ENCODE measurements at places on chromosomes 4 and X. TPM values are rescaled to one million over a fixed set of nuclear protein-coding genes. Genes with fewer than 3 reads are reported as not detected.

- no peak for DNase-seq
Observed at GRCh38 chr4:87266986-87267385, 46.6 kb upstream of the KLHL8 start.

DNA sequence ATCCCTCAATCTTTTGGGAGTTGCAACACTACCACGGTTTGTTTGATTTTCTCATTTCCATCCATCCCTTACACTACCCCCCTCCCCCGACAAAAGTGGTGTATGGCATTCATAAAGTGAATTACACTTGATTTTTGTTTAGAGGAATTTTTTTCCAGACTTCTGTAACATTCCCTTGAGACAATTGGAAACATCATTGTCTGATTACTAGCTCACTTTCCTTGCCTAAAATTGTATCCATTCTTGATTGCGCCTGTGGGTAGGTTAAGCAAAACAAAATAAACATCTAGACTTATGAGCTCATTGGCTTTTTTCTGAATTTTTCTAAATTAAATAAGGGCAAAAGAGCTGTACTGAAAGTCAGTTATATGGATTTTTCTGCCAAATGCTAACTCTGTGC, 3.5 kb downstream of the GPC3 start:
- DNase-seq: no peak

GRCh38 chr4:165631208-165631894, 241.7 kb upstream of the TLL1 start:
- no peak for DNase-seq

GRCh38 chr4:123443401-123444289, 47.0 kb downstream of the SPRY1 start:
- DNase-seq: no peak

- DNase-seq: no peak
Observed at GRCh38 chrX:22912616-22913015, 87.1 kb upstream of the DDX53 start.

DNA sequence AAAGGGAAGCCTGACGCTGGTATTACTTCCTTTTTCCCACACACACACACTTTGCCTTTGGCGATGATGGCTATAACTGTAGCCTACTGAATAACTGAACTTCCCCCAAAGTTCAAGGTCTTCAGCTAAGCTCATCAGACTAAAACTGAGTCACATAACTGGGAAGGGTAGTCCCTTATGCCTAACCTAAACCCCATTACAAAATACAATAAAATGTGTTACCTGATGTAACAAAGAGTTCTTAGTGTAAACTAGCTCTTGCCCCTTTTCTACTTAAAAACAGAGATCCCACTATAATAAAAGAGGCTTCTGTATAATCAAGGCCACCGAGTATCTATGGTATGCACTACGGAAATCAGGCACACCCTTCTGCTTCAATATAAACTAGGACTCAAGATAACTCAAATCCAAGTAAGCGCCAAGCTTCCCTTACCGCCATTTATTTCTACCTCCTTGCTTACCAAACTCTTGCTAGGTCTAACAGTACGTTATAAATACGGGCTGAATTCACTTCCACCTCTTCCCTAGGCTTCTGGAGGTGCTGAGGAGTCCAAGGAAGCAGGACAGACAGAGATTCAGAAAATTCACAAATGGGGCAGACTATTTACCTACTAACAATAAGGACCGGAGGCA, 2.4 kb downstream of the OTUD4 start:
- DNase-seq: no peak

- peak; percentile 66 for DNase-seq
Observed at GRCh38 chr4:153497988-153498967, 32.1 kb downstream of the TMEM131L start.

GRCh38 chr4:138977524-138977923, 38.1 kb upstream of the NOCT start:
- DNase-seq: no peak

GRCh38 chr4:53899586-53900270, 164.7 kb downstream of the CHIC2 start:
- DNase-seq: peak; percentile 73

The DKK2 gene
- 0.83 TPM for polyA plus RNA-seq

DNA sequence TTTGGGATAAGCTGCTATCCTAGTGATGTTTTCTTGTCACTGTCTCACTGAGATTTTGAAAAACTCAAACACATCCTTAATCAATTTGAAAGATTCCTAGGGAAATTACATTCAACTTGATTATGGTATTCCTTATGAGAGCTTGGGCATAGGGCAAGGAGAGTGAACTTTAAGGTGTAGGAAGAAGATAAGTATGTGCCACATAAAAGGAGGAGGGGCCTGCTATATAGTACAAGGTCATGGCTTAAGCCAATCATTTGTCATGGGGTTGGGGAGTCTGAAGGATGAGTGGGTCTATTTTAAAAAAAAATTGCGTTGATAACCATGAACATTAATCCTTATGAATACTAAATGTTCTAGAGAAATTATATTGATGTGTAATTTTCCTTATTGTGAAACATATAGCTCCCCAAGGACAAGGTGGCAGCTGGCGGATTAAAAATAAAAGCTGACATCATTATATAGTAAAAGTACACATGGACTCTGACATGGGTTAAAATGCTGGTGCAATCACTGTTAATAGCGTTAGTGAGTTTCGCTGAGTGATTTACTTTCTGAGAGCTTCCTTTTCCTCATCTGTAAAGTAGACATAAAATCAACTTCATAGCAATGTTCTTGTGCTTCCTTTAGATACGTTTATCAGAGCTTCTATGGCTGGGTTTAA, 17.4 kb downstream of the GALNT7 start:
- DNase-seq: no peak

DNA sequence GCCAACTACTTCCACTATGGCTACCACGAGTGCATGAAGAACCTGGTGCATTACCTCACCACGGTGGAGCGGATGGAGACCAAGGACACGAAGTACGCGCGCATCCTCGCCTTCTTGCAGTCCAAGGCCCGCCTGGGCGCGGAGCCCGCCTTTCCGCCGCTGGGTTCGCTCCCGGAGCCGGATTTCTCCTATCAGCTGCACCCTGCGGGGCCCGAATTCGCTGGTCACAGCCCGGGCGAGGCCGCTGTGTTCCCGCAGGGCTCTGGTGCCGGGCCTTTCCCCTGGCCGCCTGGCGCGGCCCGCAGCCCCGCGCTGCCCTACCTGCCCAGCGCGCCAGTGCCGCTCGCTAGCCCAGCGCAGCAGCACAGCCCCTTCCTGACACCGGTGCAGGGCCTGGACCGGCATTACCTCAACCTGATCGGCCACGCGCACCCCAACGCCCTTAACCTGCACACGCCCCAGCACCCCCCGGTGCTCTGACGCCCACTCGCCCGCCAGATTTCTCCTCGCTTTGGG, 2.1 kb downstream of the HELT start:
- DNase-seq: no peak

- DNase-seq: no peak
Observed at GRCh38 chr4:139726615-139727014, 61.0 kb downstream of the MGST2 start.

DNA sequence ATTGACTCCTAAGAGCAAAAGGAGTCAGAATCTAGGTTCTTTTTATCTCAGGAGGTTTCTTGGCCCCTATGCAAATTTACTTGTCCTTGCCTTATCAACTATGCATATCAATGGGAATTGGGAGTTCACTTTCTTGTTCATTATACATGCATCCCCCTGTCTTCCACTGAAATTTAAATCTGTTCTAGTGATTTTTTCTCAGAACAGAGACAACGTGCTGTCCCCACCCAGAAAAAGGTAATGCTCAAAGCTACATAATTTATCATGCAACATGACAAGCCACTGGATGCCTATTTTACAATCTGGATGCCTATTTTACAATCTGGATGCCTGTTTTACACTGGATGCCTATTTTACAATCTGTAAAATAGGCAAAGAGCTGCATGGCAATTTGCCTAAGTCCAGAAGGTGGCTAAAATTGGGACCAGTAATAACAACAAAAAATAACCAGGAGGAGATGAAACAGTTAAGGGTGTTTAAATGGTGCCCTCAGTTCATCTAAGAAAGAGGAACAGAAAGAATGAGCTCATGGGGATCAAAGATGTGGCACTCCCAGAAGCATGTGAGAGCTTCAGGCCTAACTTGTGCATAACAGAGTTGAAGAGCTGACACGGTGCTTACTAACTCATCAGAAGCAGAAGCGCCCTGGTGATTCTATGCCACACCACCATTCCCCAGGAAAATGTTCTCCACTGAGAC, 537.8 kb upstream of the BOD1L1 start:
- no peak for DNase-seq

The DHRSX gene
- polyA plus RNA-seq: 43.2 TPM

GRCh38 chr4:84215217-84215616, 283.9 kb downstream of the NKX6-1 start:
- DNase-seq: no peak

DNA sequence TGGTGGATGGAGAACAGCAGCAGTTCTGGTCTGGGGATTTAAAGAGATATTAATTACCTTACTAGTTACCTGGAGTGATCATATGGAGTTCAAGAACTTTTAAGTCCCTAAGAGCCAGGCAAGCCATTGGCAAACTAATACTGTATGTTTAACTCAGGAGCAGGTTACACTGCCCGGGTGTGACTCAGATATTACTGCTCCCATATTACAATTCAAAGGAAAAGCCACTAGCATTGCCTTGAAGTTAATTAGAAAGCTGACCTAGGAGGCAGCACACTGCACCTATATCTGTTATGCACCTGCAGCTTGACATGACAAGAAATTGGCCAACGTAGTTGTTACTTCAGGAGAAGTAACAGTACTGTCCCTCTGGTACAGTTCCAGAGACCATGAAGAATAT, 47.2 kb downstream of the GRK4 start:
- DNase-seq: no peak

The NUDT11 gene
- polyA plus RNA-seq: 20.2 TPM

The ELK1 gene
- 24.1 TPM for polyA plus RNA-seq

The FATE1 gene
- polyA plus RNA-seq: not detected

GRCh38 chr4:173450281-173450680, 51.4 kb upstream of the SCRG1 start:
- DNase-seq: no peak

DNA sequence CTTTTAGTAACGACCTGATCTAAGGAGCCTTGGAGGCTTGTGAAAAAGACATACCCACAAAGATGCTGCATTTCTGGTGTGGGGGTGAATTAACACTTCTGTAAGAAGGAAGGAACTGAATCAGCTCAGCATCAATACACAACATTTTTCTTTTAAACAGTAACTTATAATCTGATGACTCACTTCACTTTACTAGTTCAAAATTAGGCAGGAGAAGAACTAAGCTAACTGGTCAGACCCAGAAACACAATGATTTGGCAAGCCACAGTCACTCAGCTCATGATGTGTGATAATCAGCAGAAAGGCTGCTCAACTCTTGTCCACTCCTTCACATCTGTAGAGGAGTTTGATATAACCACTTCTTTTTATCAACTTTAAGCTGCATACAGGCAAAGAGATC, 4.6 kb downstream of the MMAA start:
- no peak for DNase-seq

GRCh38 chr4:121738780-121739535, 26.0 kb downstream of the SMIM43 start:
- DNase-seq: peak; percentile 64

The COL25A1 gene
- not detected for polyA plus RNA-seq

DNA sequence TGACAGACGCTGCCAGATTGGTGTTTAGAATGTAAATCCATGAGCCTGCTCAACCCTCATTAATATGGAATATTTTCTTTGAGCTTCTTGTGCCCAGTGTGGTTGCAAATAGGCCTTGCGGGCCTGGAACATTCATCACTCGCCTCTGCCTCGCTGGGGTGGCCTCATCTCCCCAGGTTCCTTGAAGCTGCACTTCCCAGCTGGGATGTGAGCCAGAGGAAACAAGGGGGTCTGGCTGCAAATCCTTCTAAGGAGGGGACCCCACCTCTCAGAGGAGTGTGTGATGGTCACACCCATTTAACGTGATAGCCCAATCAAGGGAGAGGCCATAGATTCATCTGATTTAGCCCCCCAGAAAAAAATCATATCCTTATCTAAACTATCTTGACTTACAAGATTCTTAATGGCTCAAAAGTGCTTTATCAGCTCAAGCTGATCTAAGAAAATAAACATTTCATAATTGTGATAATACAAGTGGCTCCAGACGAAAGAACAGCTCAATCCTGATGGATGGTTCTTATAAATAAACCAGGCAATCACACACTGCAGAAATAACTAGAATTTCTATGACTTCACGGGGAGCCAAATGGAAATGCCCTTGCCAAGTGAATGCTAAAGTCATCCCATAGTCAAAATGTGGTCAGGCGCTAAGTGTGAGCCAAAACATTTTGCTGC, 189.9 kb downstream of the PTTG2 start:
- DNase-seq: no peak

- no peak for DNase-seq
Observed at GRCh38 chrX:19086102-19086772, 36.0 kb downstream of the ADGRG2 start.

- no peak for DNase-seq
Observed at GRCh38 chr4:77920371-77920770, 57.7 kb downstream of the MRPL1 start.

- no peak for DNase-seq
Observed at GRCh38 chr4:146632770-146633470, 5.8 kb upstream of the POU4F2 start.

GRCh38 chrX:39827951-39828350, 269.8 kb downstream of the BCOR start:
- DNase-seq: no peak

- no peak for DNase-seq
Observed at GRCh38 chr4:16206848-16207247, 19.4 kb downstream of the TAPT1 start.

GRCh38 chr4:91734682-91735081, 569.1 kb upstream of the GRID2 start:
- no peak for DNase-seq

- peak; percentile 45 for DNase-seq
Observed at GRCh38 chr4:182179105-182179504, 64.1 kb upstream of the TENM3 start.

DNA sequence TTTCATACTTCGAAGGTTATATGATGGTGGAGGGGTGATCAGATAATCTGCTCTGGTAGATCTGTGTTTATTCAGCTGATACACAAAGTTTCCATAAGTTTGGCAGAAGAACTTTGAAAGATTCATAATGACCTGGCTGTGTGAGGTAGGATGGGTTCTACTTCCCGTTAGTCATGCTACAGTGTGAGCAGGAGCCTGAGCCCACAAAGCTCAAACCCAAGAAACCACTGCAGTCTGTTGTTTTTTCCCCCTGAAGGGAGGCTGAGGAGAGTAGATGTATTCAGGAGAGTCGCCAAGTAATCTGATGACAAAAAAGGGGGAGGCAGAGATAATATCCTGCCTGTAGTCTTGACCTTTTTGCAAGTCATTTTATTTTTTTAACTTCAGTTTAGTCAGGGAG, 52.8 kb upstream of the PPP3CA start:
- no peak for DNase-seq

The RELL1 gene
- 9.2 TPM for polyA plus RNA-seq

GRCh38 chr4:89434364-89434988, 126.9 kb upstream of the GPRIN3 start:
- no peak for DNase-seq

The SLC30A9 gene
- 63.2 TPM for polyA plus RNA-seq

The PCDH19 gene
- polyA plus RNA-seq: 0.02 TPM

GRCh38 chr4:154551872-154552686, 1.9 kb upstream of the PLRG1 start:
- peak; percentile 65 for DNase-seq
